ENCODE measurements at places on chromosomes 2 and 18.

DNA sequence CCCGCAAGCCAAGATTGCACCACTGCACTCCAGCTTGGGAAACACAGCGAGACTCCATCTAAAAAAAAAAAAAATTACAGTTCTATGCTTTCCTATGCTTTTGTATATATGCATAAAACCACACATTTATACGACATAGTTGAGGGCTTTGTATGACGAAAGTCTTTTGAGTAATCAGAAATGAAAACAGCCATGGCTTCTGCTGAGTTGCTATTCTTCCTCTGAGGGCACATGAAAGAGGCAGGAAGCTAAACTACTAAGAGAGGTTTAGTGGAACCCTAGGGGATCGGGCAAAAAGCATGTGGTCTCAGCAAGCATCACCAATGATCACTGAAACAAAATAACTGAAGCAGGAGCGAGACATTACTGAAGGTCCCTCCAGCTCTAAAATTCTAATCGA, 99.6 kb downstream of the ZAP70 start:
- no peaks in the 10 kb centered on the region for H3K27me3 ChIP-seq
- H3K36me3 ChIP-seq = peaks cover 43% of the 10 kb centered on the region
- no peak overlapping the region for H3K4me3 ChIP-seq

DNA sequence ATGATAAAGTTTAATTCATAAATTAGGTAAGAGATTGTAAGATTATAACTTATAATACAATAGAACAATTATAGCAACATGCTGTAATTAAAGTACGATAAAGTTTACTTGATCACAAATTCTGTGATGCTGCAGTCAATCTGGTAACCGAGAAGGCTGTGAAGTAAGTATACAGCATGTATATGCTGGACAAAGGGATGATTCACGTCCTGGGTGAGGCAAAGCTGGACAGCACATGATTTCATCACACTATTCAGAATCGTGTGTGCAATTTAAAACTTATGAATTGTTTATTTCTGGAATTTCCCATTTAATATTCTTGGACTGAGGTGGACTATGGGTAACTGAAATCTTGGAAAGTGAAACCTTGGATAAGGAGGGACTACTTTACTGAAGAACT, 522.2 kb upstream of the CNTNAP5 start:
- H3K4me1 ChIP-seq = no peaks in the 10 kb centered on the region
- H3K36me3 ChIP-seq = no peaks in the 10 kb centered on the region
- H3K27ac ChIP-seq = no peak overlapping the region
- no peak for DNase-seq
- no peaks in the 10 kb centered on the region for H3K27me3 ChIP-seq

DNA sequence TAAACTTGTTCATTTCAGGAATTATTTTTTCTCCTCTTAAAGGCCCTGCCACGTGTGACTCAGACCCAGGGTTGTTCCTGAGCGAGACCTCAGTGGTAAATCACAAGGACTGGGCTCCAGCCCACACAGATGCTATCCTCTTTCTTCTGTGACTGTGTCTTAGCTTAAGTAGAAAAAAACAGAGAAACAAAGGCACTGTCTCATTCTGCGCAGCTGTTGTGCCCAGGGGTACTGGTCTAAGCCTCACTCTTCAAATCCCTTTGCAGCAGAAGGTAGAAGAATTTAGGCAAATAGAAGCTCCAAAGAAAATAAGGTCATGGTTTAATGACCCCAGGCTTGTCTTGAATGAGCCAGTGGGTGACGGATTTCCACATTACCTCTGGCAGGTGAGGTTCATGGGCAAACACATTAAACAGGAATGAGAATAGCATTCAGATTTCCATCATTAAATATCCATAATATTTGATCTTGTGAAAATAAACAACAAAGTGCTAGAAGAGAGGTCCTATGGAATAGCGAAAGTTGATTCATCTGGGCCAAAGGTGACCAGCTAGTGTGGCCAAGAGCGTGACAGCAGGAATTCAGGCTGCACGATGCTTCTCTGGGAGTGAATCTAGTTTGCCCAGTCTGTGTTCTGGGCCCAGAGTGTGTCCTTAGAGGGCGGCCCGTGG, 63.3 kb downstream of the LIPG start:
- DNase-seq = no peak
- H3K4me1 ChIP-seq = peaks cover 17% of the 10 kb centered on the region
- no peak overlapping the region for H3K4me3 ChIP-seq
- no peaks in the 10 kb centered on the region for H3K36me3 ChIP-seq

- H3K27me3 ChIP-seq = no peaks in the 10 kb centered on the region
- H3K27ac ChIP-seq = no peak overlapping the region
- H3K36me3 ChIP-seq = no peaks in the 10 kb centered on the region
- no peaks in the 10 kb centered on the region for H3K4me1 ChIP-seq
- H3K4me3 ChIP-seq = no peak overlapping the region
- no peak for DNase-seq
These were observed 399.7 kb upstream of the ID2 start for GRCh38 chr2:8281950-8282857.

DNA sequence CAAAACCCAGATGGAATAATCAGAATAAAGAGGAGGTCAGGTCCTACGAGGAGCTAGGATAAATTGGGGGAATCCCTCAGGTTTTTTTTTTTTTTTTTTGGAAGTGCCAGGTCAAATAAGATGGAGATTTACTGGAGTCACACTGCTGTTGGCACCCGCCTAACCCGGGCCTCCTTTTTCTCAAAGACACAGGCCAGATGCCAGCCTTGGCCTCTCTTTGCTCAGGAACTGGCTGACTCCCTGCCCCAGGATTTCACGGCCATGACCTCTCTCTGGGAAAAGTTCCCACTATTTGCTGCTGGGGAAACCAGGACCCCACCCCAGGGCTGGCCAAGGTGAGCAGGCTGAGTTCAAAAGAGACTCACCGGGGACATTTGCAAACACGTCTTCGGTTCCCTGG, 2.5 kb downstream of the CD8A start:
- H3K27ac ChIP-seq = no peak overlapping the region
- DNase-seq = no peak
- no peaks in the 10 kb centered on the region for H3K27me3 ChIP-seq
- H3K4me1 ChIP-seq = peaks cover 27% of the 10 kb centered on the region

DNA sequence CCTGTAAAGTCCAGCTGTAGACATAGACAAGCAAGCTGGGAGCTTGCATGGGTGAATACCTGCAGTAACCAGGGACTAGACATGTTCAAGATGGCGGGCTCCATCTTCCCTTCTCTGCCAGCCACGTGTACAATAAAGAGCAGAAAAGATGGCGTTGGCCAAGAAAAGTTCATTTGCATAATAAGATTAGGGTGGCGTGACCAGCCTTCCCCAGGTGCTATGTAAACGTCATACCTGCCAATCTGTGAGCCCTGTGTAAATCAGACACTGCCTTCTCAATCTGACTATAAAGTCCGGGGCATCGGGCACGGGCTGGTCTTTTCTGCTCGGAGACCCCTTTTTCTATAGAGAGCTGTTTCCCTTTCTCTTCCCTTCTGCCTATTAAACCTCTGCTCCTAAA, 101.6 kb upstream of the XPO1 start:
- no peaks in the 10 kb centered on the region for H3K27me3 ChIP-seq
- H3K4me1 ChIP-seq = no peaks in the 10 kb centered on the region
- no peak for DNase-seq
- H3K4me3 ChIP-seq = no peak overlapping the region
- no peak overlapping the region for H3K27ac ChIP-seq
- no peaks in the 10 kb centered on the region for H3K36me3 ChIP-seq

GRCh38 chr2:136021406-136021805, 36.0 kb upstream of the DARS1 start:
- no peaks in the 10 kb centered on the region for H3K36me3 ChIP-seq
- no peak overlapping the region for H3K27ac ChIP-seq
- DNase-seq = no peak
- no peaks in the 10 kb centered on the region for H3K27me3 ChIP-seq

Data from common myeloid progenitor, CD34-positive (primary cell).